ENCODE measurements at places on chromosomes 11 and 22. TPM values are rescaled to one million over a fixed set of nuclear protein-coding genes. Genes with fewer than 3 reads are reported as not detected.

The OR52E8 gene
- total RNA-seq, result not detected

The IL17RA gene
- 11.9 TPM for total RNA-seq

The TRIM29 gene
- 0.20 TPM for total RNA-seq

The BDNF gene
- 1.1 TPM for total RNA-seq

The NAALAD2 gene
- 0.20 TPM for total RNA-seq

The SAA4 gene
- total RNA-seq, result not detected

The PRDX5 gene
- total RNA-seq, result 302 TPM

The KCNC1 gene
- not detected for total RNA-seq

The SHANK3 gene
- total RNA-seq, result 27.8 TPM

The TSPAN18 gene
- 29.4 TPM for total RNA-seq

The BATF2 gene
- 4.4 TPM for total RNA-seq

The RIBC2 gene
- 0.84 TPM for total RNA-seq

The SGSM1 gene
- not detected for total RNA-seq

The DTX4 gene
- 1.1 TPM for total RNA-seq
